T47D (cell line): ENCODE measurements at places on chromosomes 12 and 14.
A peak's percentile ranks its signal among the peaks of the same experiment; 100 is the strongest.

DNA sequence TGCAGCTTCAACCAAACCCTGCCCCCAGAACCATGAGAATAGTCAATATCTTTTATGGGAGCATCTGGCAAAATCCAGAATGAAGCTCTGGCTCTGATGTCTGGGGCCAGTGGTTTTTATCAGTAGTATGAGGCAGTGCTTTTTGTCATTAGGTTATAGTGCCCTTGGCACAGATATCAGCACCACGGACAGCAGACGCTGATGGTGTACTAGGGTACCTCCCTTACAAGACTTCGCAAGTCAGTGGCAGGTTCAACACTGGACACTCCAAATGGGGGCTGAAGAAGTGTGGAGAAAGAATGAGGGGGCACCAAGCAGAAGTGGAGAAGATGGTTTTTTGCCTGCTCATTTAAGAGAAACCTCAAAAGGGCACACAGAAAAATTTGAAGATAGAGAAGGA, 68.2 kb upstream of the E2F7 start:
- DNase-seq, result peak; percentile 76

DNA sequence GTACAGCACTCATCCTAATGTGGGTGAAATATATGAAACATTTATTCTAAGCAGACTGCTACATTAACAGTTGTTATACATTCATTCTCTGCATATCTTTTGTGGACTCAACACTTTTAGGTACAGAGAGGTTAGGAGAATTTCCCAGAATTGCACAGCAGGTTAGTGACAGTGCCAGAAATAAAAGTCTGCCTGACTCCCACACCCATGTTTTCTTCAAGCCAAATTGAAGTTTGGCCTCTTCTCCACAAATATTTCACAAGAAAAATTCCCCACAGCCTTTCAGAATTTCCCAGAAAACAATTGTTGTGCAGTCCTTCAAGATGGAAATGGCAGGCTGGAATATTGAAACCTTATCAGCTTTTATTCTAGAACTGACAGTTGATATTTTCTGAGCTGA, 464.8 kb downstream of the RAD51B start:
- DNase-seq, result no peak

GRCh38 chr12:103392722-103393121, 103.0 kb downstream of the C12orf42 start:
- no peak for DNase-seq

DNA sequence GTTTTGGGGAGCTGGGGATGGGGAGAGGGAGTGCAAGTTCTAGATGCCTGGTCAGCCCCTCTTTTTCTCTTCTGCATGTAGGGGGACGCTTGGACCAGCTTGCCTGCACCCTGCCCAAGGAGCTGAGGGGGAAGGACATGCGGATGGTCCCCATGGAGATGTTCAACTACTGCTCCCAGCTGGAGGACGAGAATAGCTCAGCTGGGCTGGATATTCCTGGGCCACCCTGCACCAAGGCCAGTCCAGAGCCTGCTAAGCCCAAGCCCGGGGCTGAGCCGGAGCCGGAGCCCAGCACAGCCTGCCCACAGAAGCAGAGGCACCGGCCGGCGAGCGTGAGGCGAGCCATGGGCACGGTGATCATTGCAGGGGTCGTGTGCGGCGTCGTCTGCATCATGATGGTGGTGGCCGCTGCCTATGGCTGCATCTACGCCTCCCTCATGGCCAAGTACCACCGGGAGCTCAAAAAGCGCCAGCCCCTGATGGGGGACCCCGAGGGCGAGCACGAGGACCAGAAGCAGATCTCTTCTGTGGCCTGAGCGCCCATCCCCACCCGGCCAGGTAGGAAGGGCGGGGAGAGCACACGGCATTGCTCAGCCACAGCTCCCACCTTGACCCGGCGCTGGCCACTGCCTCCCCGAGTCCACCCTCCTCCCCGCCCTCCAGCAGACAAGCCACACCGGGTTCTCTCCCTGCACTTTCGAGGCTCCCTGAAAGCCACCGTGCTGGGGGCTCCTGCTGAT, 14.0 kb downstream of the LRTM2 start:
- no peak for DNase-seq

- no peak for DNase-seq
Measured at GRCh38 chr14:97688631-97689336, 891.6 kb downstream of the VRK1 start.

DNA sequence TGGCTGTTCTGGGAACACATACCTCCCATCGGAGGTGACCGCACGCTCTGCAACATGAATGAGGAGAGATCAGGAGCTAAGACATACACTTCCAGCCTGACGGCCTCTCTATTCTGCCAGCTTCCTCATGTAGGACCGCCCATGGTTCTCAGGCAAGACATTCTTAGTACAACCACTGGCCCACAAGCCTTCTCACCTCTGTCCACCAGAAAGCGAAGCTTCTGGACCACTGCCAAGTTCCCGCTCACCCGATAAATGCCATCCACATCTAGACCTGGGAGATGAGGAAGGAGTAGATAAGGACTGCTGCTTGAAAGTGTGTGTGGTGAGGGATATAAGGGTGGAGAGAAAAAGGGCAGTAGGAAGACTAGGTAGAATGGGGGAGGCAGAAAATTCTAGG, 5.2 kb downstream of the ARHGAP9 start:
- DNase-seq, result no peak

GRCh38 chr12:92977326-92977725, 48.2 kb upstream of the EEA1 start:
- DNase-seq, result no peak

GRCh38 chr14:99568567-99569560, 35.1 kb downstream of the CCDC85C start:
- peak; percentile 33 for DNase-seq

- DNase-seq, result no peak
Measured at GRCh38 chr14:70616646-70617045, 16.2 kb upstream of the MED6 start.

DNA sequence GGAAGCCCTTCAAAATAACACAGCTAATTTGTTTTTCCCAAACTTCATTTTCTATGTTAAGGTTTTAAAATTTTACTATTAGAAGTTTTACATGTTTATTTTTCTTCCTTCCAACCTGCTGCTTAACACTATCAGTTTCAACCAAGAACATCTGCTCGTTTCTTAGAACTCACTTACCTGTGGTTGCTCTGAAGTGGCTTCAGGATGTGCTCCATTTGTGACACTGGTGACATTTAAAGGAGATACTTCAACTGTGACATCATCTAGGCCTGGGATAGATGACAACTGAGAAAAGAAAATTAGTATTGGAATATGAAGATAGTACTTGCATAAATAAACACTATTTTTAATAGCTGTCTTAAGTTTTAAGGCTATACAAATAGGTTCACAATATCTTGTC, 17.9 kb downstream of the WASHC3 start:
- no peak for DNase-seq

- no peak for DNase-seq
Measured at GRCh38 chr12:32586390-32586789, 92.7 kb upstream of the DNM1L start.

DNA sequence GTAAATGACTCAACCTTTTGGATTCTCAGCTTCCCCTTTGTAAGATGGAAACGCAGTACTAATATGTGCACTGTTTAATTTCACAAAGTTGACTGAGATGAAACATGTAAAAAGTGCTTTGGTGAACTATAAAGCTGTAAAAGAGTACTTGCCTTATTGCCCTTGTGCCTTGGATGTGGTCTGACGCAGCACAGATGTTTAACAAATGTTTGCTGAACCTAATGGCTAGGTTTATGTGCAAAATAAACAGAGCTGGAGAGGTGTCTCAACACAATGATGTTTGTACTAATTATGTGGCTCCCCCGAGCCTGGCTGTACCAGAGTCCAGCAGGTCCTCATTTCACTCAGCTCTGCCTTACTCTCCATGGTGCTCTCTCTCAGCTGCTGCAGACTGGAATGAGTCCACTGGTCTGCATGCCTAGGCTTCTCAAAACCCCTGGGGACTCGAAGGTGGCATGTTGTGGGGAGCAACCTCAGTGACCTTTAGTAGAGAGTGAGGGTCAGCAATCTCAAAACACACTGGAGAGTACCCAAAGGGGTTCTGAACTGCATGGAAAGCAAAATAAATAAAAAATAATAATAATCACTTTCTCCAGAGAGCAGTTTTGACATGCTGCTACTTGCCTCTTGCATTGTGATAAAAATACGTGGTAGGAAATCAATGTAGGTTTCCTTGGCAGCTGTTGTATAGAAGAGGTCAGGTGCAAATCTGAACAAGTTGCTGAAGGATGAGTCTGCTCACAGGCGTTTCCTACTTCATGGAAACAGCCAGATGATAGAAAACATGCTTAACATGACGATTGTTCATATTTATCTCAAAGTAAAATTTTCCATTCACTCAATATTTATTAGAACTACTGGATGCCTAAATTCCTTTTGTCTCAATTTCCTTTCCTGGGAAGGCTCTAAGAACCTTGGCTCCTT, 8.5 kb upstream of the AMIGO2 start:
- no peak for DNase-seq

GRCh38 chr12:11973396-11973795, 97.3 kb upstream of the BCL2L14 start:
- no peak for DNase-seq

GRCh38 chr12:106790020-106790419, 15.5 kb downstream of the RIC8B start:
- DNase-seq, result no peak

DNA sequence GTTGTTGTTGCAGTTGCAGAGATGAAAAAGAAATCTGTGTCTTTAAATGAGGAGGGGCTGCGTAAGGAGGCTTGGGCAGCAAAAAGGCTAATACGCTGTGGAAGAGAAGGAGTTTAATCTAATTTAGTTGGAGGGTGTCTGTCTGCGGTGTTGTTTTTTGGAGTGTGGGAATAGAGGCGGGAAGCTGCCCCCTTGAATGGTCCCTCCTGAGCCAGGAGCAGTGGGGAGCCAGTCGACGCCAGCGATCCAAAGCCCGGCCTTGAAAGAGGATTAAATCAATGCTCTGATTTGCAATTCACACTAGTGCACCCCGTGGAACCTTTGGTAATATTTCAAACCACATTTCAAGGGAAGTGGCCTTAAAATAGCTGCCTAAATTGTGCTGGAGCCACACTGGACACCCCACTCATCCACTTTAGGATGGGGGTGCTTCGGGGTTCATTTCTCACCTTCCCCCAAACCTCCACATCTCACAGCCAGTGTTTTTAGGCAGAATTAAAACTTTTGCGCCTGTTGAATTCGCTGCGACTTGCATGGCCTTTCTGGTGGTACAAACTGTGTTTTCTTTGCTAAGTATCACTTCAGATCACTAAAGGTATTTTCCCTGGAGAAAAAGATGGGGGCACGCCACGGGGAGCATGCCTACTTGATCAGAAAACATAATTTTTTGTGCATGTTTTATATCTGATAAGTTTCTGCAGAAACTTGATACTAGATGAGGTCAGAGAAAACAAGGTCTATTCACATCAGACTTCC, 4.1 kb upstream of the FZD10 start:
- DNase-seq, result no peak

- DNase-seq, result no peak
Measured at GRCh38 chr14:25001156-25001555, 48.8 kb downstream of the STXBP6 start.

- DNase-seq, result no peak
Measured at GRCh38 chr12:101302741-101303140, 22.8 kb downstream of the UTP20 start.

GRCh38 chr14:50123062-50123461, 6.7 kb upstream of the VCPKMT start:
- DNase-seq, result no peak
